ENCODE measurements at places on chromosomes 7 and 10.

GRCh38 chr7:135748770-135749169 is at the start of gene FAM180A:
Gene FAM180A (minus strand): TSS chr7:135748813. CDS start chr7:135748580, 233 bp downstream.
- no peak for DNase-seq

- no peak for DNase-seq
Observed at GRCh38 chr7:100169147-100169850, 882 bp upstream of the GAL3ST4 start.

- peak; percentile 68 for DNase-seq
Observed at GRCh38 chr7:81402227-81402626, 367.6 kb downstream of the HGF start.

DNA sequence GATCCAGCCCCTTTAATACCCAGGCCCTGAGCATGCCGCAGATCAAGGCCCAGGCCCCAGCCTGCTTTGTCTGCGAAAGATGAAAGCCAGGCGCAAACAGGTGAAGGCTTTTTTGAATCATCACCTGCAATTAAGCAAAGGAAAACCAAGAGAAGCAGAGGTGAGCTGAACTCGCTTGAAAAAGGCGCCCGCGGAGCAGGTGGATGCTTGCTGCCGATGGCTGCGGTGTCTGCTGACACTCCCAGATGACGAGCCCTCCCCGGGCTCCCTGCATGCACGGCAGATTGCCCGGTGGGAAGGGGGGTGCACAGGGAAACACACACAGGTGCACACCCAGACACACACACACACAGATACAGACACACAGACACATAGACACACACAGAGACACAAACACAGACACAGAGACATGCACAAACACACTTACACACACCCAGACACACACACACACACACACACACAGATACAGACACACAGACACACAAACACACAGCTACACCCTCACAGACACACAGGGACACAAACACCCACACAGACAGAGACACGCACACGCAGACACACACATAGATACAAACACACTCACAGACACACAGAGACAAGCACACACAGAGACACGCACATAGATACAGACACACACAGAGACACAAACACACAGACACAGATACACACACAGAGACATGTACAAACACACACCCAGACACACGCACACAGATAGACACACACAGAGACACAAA is 142.6 kb upstream of the RNF32 start:
- no peak for DNase-seq

DNA sequence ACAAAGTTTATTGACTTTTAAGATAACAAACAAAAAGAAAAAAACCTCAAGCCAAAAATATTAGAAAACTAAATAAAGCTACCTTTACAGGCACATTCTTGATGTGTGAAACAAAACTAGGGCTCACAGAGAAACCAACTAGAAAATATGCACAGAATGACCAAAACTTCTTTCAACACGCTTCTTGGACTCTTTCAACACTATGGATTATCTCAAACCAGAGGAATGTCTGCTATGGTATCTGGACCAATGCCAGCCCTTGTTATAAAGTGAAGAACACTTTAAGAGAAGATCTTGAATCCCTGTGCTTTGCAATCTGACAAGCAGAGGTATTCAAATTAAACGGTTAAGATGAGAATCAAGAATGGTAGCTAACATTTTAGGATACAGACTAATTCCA is 76.6 kb downstream of the DNAJC1 start:
- peak; percentile 98 for DNase-seq

Data from choroid plexus epithelial cell (primary cell).